ENCODE measurements at places on chromosomes 11 and 22. TPM values are rescaled to one million over a fixed set of nuclear protein-coding genes. Genes with fewer than 3 reads are reported as not detected.

DNA sequence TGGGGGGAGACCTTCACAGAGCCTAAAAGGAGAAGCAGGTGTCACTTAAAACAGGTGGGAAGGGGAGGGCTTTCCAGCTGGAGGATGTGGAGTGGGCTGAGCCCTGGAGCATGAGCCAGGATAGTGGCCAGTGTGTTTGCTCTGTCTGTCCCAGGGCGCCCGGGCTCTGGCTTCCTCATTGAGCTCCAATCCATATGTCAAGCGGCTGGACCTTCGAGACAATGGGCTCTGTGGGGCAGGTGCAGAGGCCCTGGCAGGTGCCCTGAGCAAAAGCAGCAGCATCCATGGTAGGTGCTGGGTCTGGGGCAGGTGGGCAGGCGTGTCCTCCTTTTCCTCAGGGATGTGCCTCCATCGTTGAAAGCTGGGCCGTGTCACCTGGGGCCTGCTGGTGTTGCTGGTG is 2.0 kb downstream of the LRRC74B start:
- peaks cover 22% of the 10 kb centered on the region for H3K27me3 ChIP-seq
- no peak overlapping the region for H3K27ac ChIP-seq
- no peak for DNase-seq

MS4A6E gene
- not detected for total RNA-seq

SLC22A8 gene
- not detected for total RNA-seq

SEZ6L gene
- not detected for total RNA-seq

GRCh38 chr22:33126881-33127280 is 68.7 kb upstream of the SYN3 start:
- no peak for DNase-seq
- H3K4me1 ChIP-seq: no peaks in the 10 kb centered on the region
- H3K36me3 ChIP-seq: no peaks in the 10 kb centered on the region
- no peaks in the 10 kb centered on the region for H3K27me3 ChIP-seq
- H3K27ac ChIP-seq: no peak overlapping the region

DNA sequence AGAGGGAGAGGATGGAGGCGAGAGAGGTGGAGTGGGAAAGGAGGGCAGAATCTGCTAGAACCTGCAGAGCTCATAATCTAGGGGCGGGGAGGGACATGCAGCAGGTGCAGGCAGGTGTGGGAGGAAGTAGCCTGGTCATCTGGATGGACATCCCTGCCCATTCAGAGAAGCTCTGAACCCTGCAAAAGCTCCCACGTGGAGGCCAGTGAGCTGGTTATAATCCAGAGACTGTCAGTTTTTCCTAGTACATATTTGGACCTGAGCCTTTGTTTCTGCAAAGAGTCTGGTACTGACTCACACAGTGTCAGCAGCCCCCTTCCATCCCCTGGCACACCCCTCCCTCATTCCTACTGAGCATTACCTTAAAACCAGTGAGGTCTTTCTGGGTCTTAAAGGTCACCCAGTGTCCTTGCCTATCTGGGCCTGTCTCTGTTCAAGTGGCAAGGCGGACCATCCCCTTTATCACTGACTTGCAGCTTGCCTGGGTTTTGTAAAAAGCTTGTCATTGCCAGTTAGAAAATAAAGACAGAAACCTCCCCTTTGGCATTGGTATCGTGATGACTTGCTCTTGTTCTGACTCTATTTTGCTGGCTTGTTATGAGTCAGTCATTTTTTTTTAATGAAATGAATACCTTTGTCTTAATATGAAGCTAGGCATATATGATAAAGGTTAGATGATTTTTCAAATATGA is 26.1 kb downstream of the PTPRJ start:
- peak overlapping the region; percentile 98 for H3K27ac ChIP-seq
- peaks cover 19% of the 10 kb centered on the region for H3K36me3 ChIP-seq
- H3K4me1 ChIP-seq: peaks cover 62% of the 10 kb centered on the region
- peak; percentile 53 for DNase-seq
- H3K4me3 ChIP-seq: peak overlapping the region; percentile 59

Data from activated T-helper 2 cell treated with anti-CD3 and anti-CD28 coated beads, Interferon-gamma antibody, Interleukin-2, Interleukin-4, amounts not matched to agents 10 μg/mL and 5 μg/mL and 100 μg/mL, durations not matched to agents 14 hours and 24 hours and 36 hours (primary cell).